Breast epithelium (tissue), 4 donors: ENCODE measurements at places on chromosomes 3 and 15. TPM values are rescaled to one million over a fixed set of nuclear protein-coding genes. Genes with fewer than 3 reads are reported as not detected.

- no peak for DNase-seq
Observed at GRCh38 chr15:81023483-81024264, 23.0 kb downstream of the TLNRD1 start.

DNA sequence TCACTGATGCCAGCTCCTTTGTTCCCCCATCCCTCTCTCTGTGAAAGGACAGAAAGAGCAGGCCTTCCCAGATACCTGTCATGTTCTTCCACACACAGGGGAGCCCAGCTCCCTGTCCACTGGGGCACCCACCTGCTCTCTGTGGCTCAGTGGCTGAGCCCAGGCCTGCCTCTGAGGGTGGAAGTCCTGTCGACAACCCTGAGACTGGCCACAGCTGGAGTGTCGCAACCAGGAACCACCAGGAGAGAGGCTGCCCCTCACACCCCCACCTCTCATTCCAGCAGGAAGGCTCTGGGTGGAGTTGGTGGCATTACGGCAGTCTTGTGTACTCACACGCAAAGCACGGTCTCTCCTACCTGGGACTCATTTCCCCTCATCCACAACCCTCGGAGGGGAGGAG, 66.3 kb downstream of the MEGF11 start:
- no peak for DNase-seq

GRCh38 chr15:99719096-99719541, 14.1 kb downstream of the LYSMD4 start:
- peak; percentile 6 for DNase-seq

- DNase-seq: no peak
Observed at GRCh38 chr15:59371458-59372351, 966 bp downstream of the MYO1E start.

DNA sequence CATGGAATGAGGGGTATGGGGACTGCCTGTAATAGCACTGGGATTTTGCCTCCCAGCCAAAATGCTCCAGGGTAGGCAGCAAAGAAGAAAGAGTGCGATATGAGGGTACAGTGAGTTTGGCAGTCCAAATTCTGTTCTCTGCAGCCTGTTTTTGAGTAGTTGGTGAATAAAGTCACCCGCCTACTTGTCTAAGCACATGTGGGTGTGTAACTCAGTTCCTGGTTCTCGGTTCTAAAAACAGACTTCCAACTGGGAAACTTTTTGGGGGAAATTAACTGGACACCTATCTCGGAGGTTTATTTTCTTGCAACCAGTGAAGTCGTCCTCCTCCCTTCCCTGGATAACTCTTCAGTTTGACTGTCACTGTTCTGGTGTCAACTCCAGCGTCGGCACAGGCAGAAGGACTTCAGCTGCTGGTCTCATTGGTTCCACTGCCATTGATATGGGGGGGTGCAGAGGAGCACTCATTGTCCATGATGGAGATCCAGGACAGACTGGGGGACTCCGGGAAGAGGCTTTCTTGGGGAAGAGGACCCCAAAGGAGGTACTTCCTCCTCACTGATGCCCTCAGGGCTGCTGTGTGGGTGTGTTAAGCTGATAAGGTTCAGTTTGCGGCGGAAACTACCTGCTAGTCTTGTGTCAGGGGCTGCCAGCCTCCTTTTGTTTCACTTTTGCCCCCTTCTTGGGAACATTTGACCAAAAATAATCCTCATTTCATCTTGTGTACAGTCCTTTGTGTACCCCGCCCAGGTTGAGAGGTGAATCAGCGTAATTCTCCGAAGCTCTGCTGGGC, 13.2 kb downstream of the GHRL start:
- DNase-seq: no peak

- DNase-seq: no peak
Observed at GRCh38 chr3:69764121-69764741, 25.0 kb downstream of the MITF start.

DNA sequence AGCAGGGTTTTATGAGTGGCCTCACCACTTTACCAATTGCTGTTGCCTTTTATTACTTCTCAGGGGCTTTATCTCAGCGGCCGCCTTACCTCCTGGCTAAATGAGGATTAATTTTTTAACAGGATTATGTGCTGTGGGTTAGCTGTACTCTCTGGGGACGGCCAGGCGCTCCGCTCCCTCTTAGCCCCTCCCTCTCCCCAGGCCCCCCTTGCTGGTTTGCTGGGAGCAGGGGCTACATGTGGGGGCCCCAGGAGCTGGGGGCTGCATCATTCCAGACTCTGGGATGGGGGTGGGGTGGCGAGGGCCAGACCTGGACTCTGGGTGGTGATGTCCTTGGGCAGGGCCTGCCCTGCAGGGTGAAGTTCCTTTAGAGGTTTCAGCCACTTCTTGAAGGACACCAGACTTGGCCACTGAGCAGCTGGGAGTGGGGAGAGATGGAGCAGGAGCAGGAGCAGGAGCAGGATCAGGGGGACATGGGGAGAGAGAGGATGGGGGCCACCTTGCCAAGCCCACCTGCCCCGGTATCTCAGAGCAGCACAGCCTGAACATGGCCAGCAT, 196.1 kb downstream of the GOLGA6L6 start:
- no peak for DNase-seq

- no peak for DNase-seq
Observed at GRCh38 chr3:14811684-14812083, 7.1 kb upstream of the FGD5 start.

DNA sequence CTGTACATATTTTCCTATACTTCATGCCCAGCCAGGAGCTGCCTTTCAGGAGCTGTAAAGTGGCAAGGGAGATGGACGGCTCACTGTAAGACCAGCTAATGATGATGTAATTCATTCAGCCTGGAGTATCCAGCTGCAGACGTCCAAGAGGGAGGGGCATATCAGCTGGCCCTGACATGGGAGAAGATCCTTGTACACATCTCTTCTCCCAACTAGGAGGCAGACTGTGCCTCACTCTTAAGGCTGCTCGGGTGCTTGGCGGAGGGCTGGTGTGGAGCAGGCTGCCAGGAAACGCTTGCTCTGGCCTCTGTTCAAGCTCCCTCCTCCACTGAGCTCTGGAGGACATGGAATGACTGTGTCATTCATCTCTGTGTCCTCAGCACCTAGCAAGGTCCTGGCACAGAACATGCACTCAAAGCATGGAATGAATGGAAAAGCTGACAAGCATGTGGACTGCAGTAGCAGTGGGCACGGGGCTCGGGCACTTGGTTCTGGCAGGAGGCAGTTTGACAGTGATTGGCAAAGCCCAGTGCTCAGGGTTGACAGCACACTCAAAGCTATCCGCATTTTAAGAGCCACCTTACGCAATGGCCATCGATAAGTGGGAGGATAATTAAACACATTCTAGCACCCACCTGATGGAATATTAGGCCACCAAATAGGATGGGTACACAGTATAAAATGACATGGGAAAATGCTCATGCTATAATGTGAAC, 72.4 kb downstream of the TBC1D2B start:
- no peak for DNase-seq

DNA sequence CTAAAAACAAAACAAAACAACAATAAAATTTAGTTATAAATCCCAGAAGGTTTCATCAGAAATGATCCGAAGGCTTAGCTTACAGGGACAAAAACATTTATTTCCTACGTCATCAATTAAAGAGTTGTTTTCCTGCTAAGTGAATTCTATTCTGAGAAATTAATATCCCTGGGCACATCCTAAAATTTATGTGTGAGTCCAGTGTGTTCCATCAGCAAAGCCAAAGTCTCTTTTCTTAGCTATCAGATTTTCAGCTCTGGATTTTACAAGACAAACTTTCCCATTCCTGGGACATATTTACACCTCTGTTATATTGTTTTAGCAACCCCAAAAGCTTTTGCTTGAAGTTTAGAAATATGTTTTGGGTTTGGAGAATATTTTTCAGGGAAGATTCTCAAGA, 4.4 kb upstream of the TMC3 start:
- DNase-seq: no peak

GRCh38 chr15:36831904-36832287, 252.5 kb downstream of the CDIN1 start:
- no peak for DNase-seq

GRCh38 chr3:38722781-38723568, 73.5 kb upstream of the SCN5A start:
- DNase-seq: no peak

Gene RPN1
- total RNA-seq: 240 TPM

Gene TRPC1
- 13.0 TPM for total RNA-seq

Gene LRRC31
- 7.5 TPM for total RNA-seq

Gene SCN11A
- total RNA-seq: 0.48 TPM

Gene ZIC1
- total RNA-seq: 2.0 TPM

Gene PDCD7
- total RNA-seq: 21.6 TPM

Gene HOMER2
- total RNA-seq: 77.7 TPM

Gene LARP6
- 72.5 TPM for total RNA-seq
